ENCODE measurements at places on chromosomes 5 and 9.

GRCh38 chr5:157288405-157289163 is 22.7 kb downstream of the CYFIP2 start:
- DNase-seq: no peak

- DNase-seq: no peak
Observed at GRCh38 chr9:708551-709432, 132.7 kb upstream of the DMRT1 start.

- DNase-seq: no peak
Observed at GRCh38 chr5:93311881-93312280, 269.1 kb downstream of the NR2F1-AS1 start.

DNA sequence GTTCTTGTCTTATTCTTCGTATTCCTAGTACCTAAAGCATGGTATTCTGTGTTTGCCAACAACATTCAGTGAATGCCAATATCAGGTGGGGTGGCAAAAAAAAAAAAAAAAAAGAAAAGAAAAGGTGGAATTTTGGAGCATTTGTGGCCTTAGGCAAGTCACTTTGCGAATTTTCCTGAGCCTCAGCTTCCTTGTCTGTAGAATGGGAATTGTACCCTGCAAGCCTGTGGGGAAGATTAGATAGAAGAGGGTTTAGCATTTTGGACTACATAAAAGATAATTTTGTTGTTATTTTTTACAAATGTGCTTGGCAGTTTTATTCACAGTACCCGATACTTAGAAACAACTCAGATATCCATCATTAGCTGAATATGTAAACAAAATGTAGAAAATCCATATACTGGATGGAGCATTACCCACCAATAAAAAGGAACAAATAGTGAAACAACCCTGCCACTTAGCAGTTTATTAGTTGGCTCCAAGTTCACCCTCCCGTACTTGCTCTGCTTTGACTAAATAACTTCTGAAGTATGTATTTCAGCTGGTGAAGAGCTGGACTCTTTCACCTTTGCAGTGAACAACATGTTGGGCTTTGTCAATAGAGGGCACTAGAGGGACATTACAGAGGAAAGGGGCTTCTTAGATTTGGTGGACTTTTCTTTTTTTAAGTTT is 13.6 kb downstream of the UBE2D2 start:
- DNase-seq: no peak

DNA sequence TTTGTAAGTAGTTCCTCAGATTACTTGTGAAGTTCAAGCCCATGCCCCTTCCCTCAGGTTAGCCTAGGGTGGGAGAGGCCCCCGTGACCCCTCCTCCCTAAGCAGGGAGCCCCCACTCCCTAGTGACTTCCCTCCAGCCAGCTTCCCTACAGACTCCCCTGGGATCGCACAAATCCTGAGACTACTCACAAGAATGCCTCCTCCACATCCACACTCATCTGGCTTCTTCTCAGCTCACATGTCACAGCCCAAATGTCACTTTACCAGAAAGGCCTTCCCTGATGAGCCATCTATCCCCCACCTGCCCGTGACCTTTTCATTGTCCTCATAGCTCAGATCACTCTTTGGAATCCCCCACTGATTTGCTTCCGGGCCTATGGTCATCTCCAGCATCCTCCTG is 96.7 kb upstream of the ARAP3 start:
- no peak for DNase-seq

DNA sequence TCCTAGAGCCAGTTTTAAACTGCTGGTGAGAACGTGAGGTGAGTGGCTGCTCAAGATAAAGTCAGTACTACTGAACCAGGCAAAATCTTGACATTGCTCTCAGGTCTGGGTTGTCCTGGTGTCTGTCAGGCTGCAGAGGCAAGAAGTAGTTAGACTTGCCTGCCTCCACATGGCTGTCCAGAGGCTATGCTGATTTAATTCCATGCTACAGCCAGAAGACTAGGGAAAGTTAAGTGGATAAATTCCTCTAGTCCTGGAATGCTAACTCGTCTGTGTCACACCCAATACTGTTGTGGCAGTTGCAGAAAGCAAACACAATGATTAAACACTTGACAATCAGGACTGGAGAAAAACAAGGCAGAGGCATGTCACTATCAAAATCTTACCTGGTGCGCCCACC is 118.9 kb downstream of the ACER2 start:
- no peak for DNase-seq

- no peak for DNase-seq
Observed at GRCh38 chr5:173672891-173673290, 56.4 kb upstream of the BOD1 start.

DNA sequence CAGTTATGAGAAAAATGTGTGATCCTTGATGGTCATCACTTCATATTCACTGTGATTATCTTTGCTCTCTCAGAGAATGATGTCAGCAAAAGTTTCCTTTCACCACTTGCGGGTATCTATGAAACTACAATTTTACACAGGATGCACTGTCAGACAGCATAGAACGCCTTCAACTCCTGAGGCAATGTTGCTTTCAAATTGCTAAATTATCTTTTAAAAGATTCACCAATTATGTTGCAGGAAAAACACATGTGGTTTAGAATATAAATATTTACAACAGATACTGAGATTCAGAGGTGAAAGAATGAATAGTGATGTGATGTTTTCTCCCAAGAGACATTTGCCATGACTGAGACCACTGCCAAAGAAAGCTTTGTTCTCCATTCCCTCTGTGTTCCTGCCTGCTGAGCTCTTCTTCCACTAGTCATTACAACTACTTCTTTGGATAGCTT is 879.8 kb upstream of the DMAC1 start:
- DNase-seq: no peak

GRCh38 chr9:89426384-89426961 is 71.4 kb downstream of the SEMA4D start:
- no peak for DNase-seq

- no peak for DNase-seq
Observed at GRCh38 chr5:146399481-146399880, 47.7 kb upstream of the TCERG1 start.

- DNase-seq: no peak
Observed at GRCh38 chr5:126263591-126264184, 159.5 kb upstream of the GRAMD2B start.

- no peak for DNase-seq
Observed at GRCh38 chr5:36734422-36734821, 128.0 kb downstream of the SLC1A3 start.

DNA sequence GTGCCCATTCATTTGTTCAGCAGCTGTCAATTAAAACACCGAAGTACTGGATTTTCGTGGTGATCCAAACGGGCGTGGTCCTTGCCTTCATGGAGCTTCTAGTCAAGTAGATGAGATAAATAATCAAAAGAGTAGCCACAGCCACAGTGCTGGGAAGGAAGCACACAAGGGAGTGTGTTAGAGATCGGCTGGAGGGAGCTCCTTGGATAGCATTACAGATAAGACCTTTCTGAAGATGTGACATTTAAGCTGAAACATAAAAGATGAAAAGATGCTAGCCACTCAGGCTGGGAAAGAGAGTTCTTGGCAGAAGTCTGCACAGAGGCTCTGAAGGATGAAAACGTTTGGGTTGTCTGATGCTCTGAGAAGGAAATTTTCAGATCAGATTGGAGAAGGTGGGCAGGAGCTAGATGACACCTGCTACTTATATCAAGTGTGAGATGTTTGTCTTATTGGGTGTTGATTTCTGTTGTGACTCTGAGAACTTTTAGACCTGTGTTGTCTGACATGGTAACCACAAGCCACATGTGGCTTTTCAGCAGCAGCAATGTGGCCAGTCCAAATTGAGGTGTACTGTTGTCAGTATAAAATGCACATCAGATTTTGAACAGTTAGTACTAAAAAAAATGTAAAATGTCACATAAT is 123.9 kb downstream of the TLE4 start:
- no peak for DNase-seq

DNA sequence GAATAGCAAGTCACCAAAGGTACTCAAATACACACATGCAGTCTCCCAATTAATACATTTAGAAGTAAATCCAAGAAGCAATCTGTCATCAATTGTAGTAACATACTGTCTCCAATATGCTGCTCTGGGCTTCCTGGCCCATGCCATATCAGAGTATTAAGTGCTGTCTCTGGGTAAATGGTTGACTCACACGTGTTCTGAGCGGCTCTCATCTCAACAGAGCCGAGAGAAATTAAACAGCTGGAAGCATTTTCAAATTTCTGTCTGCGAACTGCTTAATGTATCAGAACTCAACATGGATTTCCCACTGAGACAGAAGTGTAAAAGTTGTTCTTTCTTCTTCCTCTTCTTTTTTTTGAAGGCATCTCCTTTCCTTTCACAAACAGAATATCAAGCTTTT is 247.3 kb upstream of the TAS2R1 start:
- no peak for DNase-seq

DNA sequence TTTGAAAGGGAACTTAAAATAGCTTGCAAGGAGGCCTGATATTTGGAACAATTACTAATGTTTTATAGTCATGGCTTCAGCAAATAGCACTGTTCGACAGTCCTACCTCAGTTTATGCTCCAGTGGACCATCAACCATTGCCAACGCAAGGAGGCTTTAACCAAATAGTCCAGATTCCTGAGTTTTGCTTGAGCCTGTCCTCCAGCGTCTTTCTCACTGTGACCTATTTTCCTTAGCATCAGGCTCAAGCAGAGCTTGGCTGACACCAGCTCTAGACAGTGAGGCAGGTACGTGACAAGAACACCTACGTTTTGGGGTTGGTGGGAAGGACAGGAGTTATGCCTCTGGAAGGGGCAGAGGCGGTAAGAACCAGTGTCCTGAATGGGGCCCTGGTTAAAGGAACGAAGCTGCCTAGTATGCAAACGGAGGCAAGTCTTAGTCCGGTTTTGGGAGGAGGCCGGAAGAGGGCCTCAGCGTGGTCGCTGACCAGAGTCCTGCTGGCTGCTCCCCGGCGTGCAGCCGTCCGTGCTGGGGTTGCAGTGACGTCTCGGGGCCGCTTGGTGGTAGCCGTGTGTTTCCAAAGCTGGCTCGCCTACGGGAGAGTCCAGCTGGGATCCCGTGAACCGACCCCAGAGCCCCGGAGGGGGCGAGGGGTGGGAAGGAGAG is 998 bp upstream of the FGF18 start:
- DNase-seq: peak; percentile 85

- DNase-seq: no peak
Observed at GRCh38 chr9:135032868-135033460, 54.5 kb upstream of the OLFM1 start.

DNA sequence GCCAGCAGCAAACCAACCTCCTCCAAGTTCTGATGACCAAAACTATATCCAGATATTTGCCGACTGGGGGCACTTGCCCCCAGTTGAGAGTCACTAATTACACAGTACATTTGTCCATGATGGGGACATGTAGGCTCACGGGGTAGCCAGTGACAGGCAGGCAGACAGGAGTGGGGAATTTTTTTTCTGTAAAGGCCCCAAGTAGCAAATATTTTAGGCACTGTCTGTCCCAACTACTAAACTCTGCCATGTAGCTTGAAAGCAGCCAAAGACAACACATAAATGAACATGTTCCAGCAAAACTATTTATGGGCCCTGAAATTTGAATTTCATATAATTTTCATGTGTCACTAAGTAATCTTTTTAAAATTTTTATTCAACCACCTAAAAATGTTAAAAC is 80.7 kb downstream of the GRIA1 start:
- DNase-seq: no peak

- DNase-seq: no peak
Observed at GRCh38 chr5:177552839-177553455, 1.4 kb downstream of the FAM193B start.

GRCh38 chr5:447501-447900 is 4.5 kb downstream of the EXOC3 start:
- DNase-seq: no peak

- peak; percentile 58 for DNase-seq
Observed at GRCh38 chr9:135990468-135991429, 29.6 kb upstream of the UBAC1 start.

GRCh38 chr9:73157811-73158210 is 6.1 kb downstream of the ANXA1 start:
- no peak for DNase-seq

DNA sequence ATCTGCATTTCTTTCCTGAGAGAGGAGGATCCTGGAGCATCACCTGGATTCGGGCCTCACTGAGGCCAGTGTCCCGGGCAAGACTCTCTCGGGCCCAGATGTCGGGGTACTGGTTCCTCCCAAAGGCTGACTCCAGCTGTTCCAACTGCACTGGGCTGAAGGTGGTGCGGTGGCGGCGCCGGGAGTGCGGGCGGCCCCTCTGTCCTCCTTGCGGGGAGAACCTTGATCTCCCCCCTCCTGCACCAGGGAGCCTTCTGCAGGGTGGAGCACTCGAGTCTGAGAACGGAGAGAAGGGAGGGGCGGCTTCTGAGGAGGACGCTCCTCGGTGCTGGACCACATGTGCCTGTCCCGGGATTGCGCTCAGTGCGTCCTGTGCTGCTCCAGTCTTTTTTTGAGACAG is 2.0 kb downstream of the PROP1 start:
- no peak for DNase-seq

- DNase-seq: no peak
Observed at GRCh38 chr9:92980085-92980745, 32.9 kb downstream of the FGD3 start.

GRCh38 chr5:68708156-68708841 is 385.5 kb upstream of the SLC30A5 start:
- no peak for DNase-seq

GRCh38 chr5:169702693-169703481 is 65.8 kb downstream of the DOCK2 start:
- DNase-seq: no peak

- DNase-seq: no peak
Observed at GRCh38 chr5:140828362-140828737, 590 bp downstream of the PCDHA6 start.

- DNase-seq: no peak
Observed at GRCh38 chr9:35091536-35091935, 4.9 kb downstream of the PIGO start.

DNA sequence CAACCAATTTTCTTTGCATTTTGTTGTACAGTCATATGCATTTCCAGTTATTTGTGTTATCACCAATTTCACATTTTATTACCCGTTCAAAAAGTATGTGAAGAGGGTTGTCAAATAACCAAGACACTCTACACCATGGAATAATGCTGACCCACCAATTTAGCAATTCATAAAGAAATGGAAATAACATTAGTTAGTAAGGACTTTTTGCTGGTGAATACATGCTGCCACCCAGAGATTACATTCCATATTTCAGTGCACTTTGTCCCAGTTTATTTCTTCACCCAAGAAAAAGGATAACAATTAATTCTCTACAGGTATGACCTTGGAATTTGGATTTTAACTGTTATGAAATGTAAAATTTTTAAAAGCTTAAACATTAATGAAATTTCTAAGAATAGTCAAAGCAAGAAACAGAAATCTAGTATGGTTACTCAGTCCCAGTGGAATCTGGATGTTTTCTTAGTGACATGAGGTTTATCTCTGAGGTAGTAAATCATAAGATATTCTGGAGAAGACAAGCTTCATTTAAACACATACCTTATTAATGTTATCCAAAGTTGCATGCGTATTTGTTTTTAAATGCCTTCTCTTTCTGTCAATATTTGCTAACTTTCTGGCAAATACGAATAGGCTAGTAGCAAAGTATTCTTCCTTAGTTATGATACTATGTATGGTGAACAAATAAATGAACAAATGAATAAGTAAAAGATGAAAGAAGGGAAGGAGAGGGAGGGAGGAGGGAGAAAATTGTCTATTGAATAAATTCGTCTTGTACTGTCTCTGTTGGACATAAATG is 100.6 kb downstream of the CETN3 start:
- no peak for DNase-seq

Measured in GM12891 (cell line).